ENCODE measurements at places on chromosomes 1 and 21. TPM values are rescaled to one million over a fixed set of nuclear protein-coding genes. Genes with fewer than 3 reads are reported as not detected.

CLCA1 gene
- not detected for total RNA-seq

BRDT gene
- total RNA-seq: not detected

SFN gene
- total RNA-seq: not detected

TMEM81 gene
- 2.8 TPM for total RNA-seq

COL16A1 gene
- 11.6 TPM for total RNA-seq

CHD5 gene
- total RNA-seq: 0.11 TPM

DNA sequence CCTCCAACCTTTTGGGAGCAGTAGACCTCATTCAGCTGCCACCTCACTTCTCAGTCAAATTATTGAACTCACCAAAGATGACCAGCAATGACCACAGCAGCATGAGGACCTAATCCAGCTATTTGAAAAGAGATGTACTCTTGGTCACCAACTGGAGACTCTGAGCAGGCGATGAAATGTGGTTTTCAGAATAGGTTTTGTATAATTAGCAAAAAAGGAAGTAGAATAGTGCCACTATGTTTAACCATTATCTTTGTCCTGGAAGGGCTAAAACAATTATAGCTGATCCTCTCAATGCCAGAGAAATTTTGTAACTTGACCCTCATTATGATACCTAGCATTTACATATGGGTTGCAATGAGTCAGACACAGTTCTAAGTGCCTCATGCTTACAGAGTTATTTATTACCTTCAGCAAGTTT, at the start of gene FCRL2:
Gene FCRL2, minus strand, starts transcription at position 162 of the 421 bp plus-strand sequence. Its CDS starts 59 bp downstream, at position 103.
- H3K27ac ChIP-seq: no peak within 1 kb of the TSS
- no peaks in the 10 kb centered on the region for H3K27me3 ChIP-seq
- peaks cover 52% of the 10 kb centered on the region for H3K4me1 ChIP-seq
- no peaks in the 10 kb centered on the region for H3K36me3 ChIP-seq
- DNase-seq: no peak
- peak within 1 kb of the TSS; percentile 62 for H3K4me3 ChIP-seq

- H3K36me3 ChIP-seq: peaks cover 45% of the 10 kb centered on the region
- H3K27ac ChIP-seq: no peak overlapping the region
- DNase-seq: no peak
- H3K27me3 ChIP-seq: no peaks in the 10 kb centered on the region
Observed at GRCh38 chr1:3837200-3837599, 19.8 kb downstream of the CEP104 start.

DNA sequence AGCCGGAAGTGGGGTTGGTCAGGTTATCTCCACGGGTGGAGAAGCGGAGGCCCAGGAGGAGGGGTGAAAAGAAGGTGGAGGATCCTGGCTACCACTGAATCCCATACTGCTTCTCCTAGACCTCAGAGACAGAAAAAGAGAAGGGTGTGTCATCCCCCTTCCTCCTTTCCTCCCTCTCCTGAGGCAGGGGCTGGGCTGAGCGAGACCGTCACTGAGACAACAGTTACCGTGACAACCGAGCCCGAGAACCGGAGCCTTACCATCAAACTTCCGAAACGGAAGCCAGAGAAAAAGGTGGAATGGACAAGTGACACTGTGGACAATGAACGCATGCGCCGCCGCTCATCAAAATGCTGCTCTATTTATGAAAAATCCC, 42.1 kb upstream of the NBPF3 start:
- peaks cover 7% of the 10 kb centered on the region for H3K4me1 ChIP-seq
- H3K27me3 ChIP-seq: no peaks in the 10 kb centered on the region
- H3K27ac ChIP-seq: no peak overlapping the region
- H3K36me3 ChIP-seq: no peaks in the 10 kb centered on the region

GRCh38 chr1:27118440-27118689, 36.6 kb downstream of the SLC9A1 start:
- no peak overlapping the region for H3K27ac ChIP-seq
- H3K36me3 ChIP-seq: no peaks in the 10 kb centered on the region
- H3K4me3 ChIP-seq: no peak overlapping the region

DNA sequence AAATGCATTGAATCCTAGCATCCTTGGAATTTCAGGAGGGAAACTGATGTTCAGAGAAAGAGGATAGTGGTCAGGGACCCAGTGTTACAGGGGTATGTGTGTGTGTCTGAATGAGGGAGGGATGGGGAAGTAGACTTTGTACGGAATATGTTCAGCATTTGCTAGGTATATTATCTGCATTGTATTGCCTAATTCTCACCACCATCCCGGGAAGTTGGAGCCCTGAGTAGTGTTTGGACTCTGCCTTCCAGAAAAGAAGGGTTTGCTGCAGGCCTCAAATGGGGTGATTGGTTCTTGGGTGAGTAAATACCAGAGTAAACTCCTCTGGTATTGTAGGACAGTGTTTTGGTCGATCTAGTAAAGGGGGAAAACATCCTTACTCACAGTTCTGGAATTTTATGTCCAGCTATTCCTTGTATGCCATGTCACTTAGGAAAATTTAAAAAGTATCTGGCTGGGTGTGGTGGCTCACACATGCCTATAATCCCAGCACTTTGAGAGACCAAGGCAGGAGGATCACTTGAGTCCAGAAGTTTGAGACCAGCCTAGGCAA, 7.1 kb upstream of the ZNF496 start:
- H3K27ac ChIP-seq: no peak overlapping the region
- no peak overlapping the region for H3K4me3 ChIP-seq
- no peak for DNase-seq
- H3K36me3 ChIP-seq: no peaks in the 10 kb centered on the region
- H3K27me3 ChIP-seq: no peaks in the 10 kb centered on the region
- no peaks in the 10 kb centered on the region for H3K4me1 ChIP-seq

- no peaks in the 10 kb centered on the region for H3K27me3 ChIP-seq
- H3K4me1 ChIP-seq: peaks cover 15% of the 10 kb centered on the region
- H3K27ac ChIP-seq: peak overlapping the region; percentile 71
- peak overlapping the region; percentile 47 for H3K4me3 ChIP-seq
Observed at GRCh38 chr1:236502579-236502971, 21.2 kb upstream of the LGALS8 start.

GRCh38 chr1:175204330-175204729, 11.8 kb upstream of the KIAA0040 start:
- DNase-seq: no peak
- no peak overlapping the region for H3K4me3 ChIP-seq
- H3K27me3 ChIP-seq: no peaks in the 10 kb centered on the region
- peaks cover 49% of the 10 kb centered on the region for H3K4me1 ChIP-seq
- H3K36me3 ChIP-seq: no peaks in the 10 kb centered on the region

GRCh38 chr1:247386687-247387086, 29.3 kb upstream of the NLRP3 start:
- H3K36me3 ChIP-seq: no peaks in the 10 kb centered on the region
- H3K4me3 ChIP-seq: no peak overlapping the region
- no peak for DNase-seq
- peaks cover 4% of the 10 kb centered on the region for H3K4me1 ChIP-seq
- H3K27ac ChIP-seq: no peak overlapping the region

DNA sequence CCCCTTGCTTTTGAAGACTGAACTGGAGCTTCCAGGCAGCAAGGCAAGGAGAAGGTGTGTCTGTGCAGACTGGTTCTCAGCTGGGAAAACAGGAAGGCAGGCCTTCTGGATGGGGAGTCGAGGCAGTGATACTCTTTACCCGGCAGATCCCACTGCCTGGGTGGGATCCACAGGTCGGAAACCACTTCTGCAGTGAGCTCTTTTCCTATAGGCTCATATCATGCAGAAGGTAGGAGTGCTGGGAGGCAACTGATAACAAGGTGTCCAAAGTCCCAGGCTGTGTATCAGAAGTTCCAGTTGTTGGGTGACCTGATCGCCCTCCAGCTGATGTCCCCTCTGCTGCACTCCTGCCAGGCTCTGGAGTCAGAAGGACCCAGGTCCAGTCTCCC, 17.1 kb downstream of the ACOT11 start:
- H3K4me1 ChIP-seq: no peaks in the 10 kb centered on the region
- no peak overlapping the region for H3K27ac ChIP-seq
- H3K27me3 ChIP-seq: no peaks in the 10 kb centered on the region

- no peak for DNase-seq
- H3K27me3 ChIP-seq: no peaks in the 10 kb centered on the region
- no peaks in the 10 kb centered on the region for H3K4me1 ChIP-seq
- H3K4me3 ChIP-seq: no peak overlapping the region
- no peaks in the 10 kb centered on the region for H3K36me3 ChIP-seq
- H3K27ac ChIP-seq: no peak overlapping the region
Observed at GRCh38 chr1:68464891-68465290, 15.1 kb upstream of the RPE65 start.

GRCh38 chr1:109887884-109888283, 22.8 kb upstream of the CSF1 start:
- H3K4me1 ChIP-seq: peaks cover 17% of the 10 kb centered on the region
- no peaks in the 10 kb centered on the region for H3K27me3 ChIP-seq
- no peak for DNase-seq
- H3K4me3 ChIP-seq: no peak overlapping the region

GRCh38 chr1:201080135-201080534, 32.1 kb downstream of the CACNA1S start:
- H3K4me1 ChIP-seq: no peaks in the 10 kb centered on the region
- no peak overlapping the region for H3K27ac ChIP-seq
- DNase-seq: no peak
- H3K27me3 ChIP-seq: no peaks in the 10 kb centered on the region
- no peak overlapping the region for H3K4me3 ChIP-seq

DNA sequence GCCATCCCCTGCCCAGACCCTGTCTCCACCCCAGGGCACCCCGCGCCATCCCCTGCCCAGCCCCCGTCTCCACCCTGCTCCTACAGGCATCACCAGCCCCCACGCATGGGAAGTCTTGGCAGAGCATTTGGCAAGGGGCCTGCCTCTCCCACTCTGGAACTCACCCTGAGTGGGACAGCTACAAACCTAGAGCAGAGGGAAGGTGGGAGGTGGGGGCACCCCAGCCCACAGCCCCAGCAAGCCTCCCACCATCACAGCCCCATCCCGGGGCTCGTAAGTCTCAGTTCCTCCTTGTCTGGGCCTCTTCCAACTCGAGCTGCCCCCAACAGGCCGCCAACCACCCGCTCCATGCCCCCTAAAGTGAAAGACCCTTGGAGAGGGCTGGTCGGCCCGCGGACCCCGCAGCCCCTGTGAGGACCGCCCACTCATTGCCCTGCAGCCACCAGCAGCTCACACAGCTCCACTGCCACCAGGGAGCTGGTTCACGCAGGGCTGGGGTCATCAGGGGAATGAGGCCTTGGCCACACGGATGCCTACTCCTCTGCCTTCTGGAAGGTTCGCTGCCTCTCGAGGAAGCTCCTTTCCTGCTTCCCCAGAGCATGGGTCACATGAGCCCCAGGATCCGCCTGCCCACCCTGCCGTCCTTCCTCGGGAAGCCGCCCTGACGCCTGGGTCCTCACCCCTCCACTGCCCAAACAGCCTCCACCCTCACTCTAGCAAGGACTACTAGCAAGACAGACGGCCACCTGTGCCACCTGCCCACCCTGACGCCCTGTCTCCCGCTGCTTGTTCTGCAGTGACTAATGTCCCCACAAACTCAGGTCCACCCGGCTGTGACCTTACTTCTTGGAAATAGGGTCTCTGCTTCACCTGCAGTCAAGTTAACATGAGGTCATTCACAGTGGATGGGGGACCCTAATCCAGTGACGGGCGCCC, 14.4 kb downstream of the MEGF6 start:
- no peak overlapping the region for H3K4me3 ChIP-seq
- DNase-seq: no peak
- peaks cover 10% of the 10 kb centered on the region for H3K27me3 ChIP-seq
- peaks cover 43% of the 10 kb centered on the region for H3K4me1 ChIP-seq
- H3K27ac ChIP-seq: peak overlapping the region; percentile 13
- no peaks in the 10 kb centered on the region for H3K36me3 ChIP-seq

GRCh38 chr1:88104236-88104635, 579.8 kb upstream of the PKN2 start:
- DNase-seq: no peak
- no peaks in the 10 kb centered on the region for H3K36me3 ChIP-seq
- H3K4me1 ChIP-seq: no peaks in the 10 kb centered on the region
- H3K4me3 ChIP-seq: no peak overlapping the region
- no peak overlapping the region for H3K27ac ChIP-seq
- no peaks in the 10 kb centered on the region for H3K27me3 ChIP-seq

DNA sequence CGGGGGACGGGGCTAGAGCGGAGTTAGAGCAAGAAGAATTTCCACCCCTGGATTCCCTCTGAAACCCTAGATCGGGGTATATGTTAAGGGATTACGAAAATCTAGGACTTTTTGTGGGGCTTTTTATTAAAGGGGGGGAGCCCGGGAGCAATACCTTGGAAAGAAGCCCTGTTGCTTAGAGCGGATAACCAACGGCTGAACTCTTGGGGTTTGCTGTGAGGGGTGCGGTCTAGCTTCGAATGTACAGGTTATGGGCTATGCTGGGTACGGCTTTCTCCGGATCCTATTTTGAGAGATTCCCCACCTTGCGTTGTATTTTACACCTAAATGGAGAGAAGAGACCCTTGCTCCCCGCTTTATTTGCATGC, 626 bp downstream of the DYRK3 start:
- no peak overlapping the region for H3K27ac ChIP-seq
- H3K4me3 ChIP-seq: peak overlapping the region; percentile 83
- H3K4me1 ChIP-seq: peaks cover 22% of the 10 kb centered on the region
- no peaks in the 10 kb centered on the region for H3K27me3 ChIP-seq

- H3K27me3 ChIP-seq: no peaks in the 10 kb centered on the region
Observed at GRCh38 chr1:5389101-5389885, 602.9 kb downstream of the NPHP4 start.

GRCh38 chr1:217539510-217539909, 91.4 kb downstream of the GPATCH2 start:
- H3K4me3 ChIP-seq: no peak overlapping the region
- no peaks in the 10 kb centered on the region for H3K27me3 ChIP-seq
- no peak for DNase-seq
- no peaks in the 10 kb centered on the region for H3K36me3 ChIP-seq
- H3K27ac ChIP-seq: no peak overlapping the region

DNA sequence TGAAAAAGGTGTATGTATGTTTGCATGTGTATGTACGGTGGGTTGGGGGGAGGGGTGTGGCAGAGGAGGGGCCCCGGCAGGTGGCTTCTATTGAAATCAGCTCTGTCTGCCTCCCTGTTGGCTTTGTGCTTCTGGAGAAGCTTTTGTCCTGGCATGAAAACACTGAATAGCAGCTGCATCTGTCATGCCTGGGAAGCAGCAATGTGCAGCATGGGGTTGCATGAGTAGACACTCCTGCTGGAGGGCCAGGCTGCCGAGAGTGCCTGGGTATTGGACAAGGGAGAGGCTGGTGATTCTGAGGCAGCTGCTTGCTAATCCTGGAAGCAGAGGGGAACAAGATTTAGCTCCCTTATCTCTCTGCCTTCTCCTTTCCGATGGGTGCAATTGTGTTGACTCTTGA, 20.5 kb downstream of the MAPKAPK2 start:
- no peaks in the 10 kb centered on the region for H3K36me3 ChIP-seq
- peaks cover 90% of the 10 kb centered on the region for H3K4me1 ChIP-seq
- H3K27ac ChIP-seq: no peak overlapping the region
- no peak for DNase-seq
- no peaks in the 10 kb centered on the region for H3K27me3 ChIP-seq

DNA sequence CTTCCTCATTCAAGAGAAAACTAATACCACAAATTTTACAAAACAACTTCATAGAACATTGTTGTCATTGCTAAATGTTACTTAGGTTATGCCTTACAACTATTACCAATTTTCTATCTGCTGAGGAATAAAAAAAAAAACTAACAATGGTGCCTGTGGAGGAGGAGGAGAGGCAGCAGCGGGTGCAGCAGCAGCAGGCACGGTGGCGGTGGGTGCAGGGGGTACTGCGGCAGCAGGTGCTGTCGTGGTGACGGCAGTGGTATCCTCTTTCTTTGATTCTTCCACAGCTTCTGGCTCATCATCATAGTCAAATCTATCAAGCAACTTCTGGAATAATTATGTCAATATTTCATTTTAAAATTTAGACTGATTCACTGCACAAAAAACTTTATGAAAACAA, 35.5 kb downstream of the SCAF4 start:
- H3K27me3 ChIP-seq: no peaks in the 10 kb centered on the region
- H3K36me3 ChIP-seq: peaks cover 1% of the 10 kb centered on the region
- H3K4me3 ChIP-seq: no peak overlapping the region
- H3K4me1 ChIP-seq: no peaks in the 10 kb centered on the region
- no peak overlapping the region for H3K27ac ChIP-seq

- peaks cover 25% of the 10 kb centered on the region for H3K4me1 ChIP-seq
- DNase-seq: no peak
- H3K27me3 ChIP-seq: peaks cover 58% of the 10 kb centered on the region
- peak overlapping the region; percentile 66 for H3K4me3 ChIP-seq
Observed at GRCh38 chr1:227316456-227316855, 1.8 kb downstream of the CDC42BPA start.
